ENCODE measurements at places on chromosomes 6 and 20.
A peak's percentile ranks its signal among the peaks of the same experiment; 100 is the strongest.

DNA sequence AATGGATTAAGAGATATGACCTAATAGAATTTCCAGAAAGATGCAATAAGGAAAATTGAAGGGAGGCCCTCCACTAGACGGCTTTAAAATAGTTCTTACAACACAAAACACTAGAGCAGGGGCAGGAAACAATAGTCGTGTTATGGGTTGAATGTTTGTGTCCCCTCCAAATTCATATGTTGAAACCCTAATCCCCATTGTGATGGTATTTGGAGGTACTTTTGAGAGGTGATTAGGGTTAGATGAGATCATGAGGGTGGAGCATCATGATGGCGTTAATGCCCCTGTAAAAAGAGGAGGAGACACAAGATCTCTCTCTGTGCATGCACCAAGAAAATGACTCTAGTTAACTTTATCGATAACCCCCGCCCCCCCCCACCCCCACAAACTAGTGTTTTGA lies 104.0 kb upstream of the HMGN3 start:
- DNase-seq = no peak

DNA sequence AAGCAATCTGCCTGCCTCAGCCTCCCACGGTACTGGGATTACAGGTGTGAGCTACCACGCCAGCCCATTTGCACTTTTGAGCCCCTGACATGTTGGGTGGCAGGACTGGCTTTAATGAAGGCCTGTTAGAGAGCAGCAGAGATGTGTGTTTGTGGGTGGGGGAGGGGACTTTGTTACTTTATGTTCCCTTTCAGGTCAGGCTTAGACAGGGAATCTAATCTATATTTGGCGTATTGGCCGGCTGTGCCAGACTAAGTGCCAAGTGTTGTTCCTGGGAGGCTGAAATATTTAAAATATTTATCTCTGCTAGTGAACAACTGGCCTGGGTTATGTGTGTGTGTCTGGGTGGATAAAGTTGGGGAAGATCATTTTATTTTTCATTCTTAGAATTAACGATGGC lies 6.1 kb downstream of the GMPR start:
- no peak for DNase-seq

DNA sequence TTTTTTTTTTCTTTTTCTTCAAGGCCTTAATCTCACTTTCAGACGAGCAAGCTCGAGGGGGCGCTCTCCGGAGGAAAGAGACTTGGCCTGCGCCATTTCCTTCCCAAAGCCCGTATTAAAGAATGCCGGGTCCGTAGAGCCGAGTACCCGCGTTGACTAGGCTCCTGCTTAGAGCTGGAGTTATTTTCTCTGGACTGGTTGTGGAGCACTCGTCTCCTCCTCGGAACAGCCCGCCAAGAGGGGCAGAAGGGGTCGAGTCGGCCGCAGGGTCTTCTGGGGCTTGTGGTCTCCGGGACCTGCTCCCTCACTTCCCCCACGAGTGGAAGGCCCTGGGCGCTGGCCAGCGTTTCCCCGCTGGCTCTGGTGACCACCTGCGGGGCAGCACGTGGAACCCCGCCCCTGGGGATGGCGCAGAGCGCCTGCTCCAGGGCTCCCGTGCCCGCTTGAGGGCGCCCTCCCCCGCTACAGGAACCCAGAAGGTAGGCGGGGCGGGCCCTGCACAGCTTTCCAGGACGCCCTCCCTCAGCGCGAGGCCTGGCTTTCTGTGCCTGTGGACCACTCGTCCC lies 2.7 kb upstream of the MEI4 start:
- peak; percentile 18 for DNase-seq

- no peak for DNase-seq
Observed at GRCh38 chr6:51678905-51679620, 408.4 kb downstream of the PKHD1 start.

DNA sequence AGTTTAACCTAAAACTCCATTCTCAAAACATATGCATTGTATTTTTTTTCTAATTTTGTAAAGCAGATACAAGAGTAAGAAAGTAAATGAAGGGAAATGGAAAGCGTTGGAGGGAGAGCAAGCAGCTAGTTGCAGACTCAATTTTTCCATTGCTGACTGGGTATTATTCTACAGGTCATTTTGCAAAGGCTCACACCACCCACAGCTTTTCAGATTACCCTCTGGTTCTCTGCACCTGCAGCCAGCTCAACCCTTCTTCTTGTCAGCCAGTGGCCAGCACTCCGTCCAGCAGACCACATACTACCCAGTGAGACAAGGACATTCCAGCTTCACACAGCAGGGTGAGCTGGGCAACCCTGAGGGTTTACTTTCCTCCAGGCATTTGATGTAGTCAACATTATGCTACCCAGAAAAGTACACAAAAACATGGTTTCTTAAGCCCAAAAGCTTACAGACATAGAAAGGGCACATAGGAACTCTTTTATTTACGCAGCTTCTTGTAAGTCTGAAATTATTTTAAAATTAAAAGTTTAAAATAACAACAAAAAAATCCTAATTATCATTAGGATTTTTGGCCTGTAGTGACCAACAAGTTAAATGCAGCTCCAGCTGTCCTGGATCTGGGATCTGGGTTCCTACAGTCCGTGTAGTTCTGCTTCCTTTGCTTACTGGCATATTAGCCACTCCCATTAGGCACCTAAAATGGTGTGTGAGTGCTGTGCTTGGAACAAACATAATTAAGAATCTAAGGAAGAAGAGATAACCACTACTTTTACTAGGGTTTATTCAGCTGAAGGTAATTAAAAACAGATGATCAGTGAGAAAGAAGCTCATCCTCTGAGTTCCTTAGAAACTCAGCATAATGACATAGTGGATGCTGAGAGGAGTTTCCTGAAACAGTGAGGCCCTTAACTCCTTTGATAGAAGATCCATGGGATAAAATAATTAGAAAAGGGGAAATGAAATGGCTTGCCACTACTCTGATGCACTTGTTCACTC lies 185.3 kb downstream of the PKHD1 start:
- DNase-seq = no peak

- peak; percentile 5 for DNase-seq
Observed at GRCh38 chr6:17454316-17455005, 61.1 kb downstream of the CAP2 start.

GRCh38 chr20:56716806-56717205 lies 87.7 kb downstream of the TFAP2C start:
- no peak for DNase-seq

DNA sequence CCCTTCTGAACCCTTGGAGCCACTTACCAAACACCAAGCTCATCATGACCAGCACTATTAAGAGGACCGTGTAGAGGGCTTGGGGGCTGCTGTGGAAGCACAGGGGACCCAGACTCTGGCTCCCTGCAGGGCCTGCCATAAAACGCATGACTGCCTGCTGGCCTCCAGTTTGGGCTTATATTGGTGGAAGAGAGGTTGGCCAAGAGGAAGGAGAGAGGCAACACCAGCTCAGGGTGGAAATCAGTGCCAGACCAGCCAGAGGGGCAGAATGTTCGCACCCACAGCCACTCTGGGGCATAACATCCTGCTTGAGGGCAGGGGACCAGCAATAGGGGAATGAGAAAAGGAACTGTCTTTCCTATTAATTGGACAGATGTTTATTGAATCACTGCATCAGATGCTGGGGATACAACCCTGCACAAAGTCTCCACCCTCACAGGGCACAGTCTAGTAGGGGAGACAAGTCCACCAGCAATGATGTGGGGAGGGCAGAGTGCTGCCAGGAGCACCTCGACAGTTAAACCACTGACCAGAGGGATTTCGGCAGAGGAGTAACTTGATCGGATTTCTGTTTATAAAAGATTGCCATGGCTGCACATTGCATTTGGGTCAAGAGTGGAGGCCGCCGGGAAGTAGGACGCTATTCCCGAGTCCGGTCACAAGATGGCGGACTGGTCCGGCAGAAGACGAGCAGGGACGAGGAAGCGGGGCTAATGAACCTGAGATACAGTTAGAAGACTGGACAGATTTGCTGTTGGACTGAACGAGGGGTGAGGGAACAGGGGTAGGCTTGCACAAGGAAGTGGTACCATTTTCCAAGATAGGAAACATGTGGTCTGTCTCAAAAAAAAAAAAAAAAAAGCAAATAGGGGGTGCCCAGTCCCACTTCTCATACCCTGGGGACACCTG lies at the start of gene LY6G5C:
Gene LY6G5C (minus strand): TSS at position 842 of the 909 bp plus-strand sequence. CDS start 694 bp downstream, at position 148.
- DNase-seq = peak; percentile 94

- no peak for DNase-seq
Observed at GRCh38 chr6:108156938-108157233, 8.9 kb upstream of the NR2E1 start.

GRCh38 chr6:136643850-136644596 lies 93.8 kb upstream of the MAP7 start:
- DNase-seq = peak; percentile 94

GRCh38 chr6:80605165-80605989 lies 498.9 kb downstream of the BCKDHB start:
- peak; percentile 56 for DNase-seq

GRCh38 chr20:24755411-24755922 lies 193.6 kb upstream of the CST7 start:
- DNase-seq = no peak

GRCh38 chr6:106300944-106301343 lies 24.6 kb downstream of the ATG5 start:
- DNase-seq = peak; percentile 44

GRCh38 chr20:64210656-64211369 lies 44.7 kb upstream of the PCMTD2 start:
- DNase-seq = peak; percentile 11

DNA sequence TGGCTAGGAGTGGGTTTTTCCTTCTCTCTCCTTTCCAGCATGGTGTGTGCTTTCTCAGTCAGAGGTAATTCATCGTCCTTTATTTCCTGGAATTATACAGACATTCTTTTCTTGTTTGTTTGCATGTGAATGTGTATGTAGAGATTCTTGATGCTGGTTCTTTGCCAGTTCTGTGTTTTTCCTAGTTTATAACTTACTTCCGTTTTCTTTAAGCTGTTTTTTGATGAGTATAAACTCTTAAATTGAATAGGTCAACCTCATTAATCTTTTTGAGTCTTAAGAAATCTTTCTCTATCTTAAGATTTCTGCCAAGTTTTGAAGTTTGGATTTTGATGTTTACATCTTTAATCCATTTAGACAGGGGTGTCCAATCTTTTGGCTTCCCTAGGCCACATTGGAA lies 38.7 kb downstream of the IGF2R start:
- no peak for DNase-seq

DNA sequence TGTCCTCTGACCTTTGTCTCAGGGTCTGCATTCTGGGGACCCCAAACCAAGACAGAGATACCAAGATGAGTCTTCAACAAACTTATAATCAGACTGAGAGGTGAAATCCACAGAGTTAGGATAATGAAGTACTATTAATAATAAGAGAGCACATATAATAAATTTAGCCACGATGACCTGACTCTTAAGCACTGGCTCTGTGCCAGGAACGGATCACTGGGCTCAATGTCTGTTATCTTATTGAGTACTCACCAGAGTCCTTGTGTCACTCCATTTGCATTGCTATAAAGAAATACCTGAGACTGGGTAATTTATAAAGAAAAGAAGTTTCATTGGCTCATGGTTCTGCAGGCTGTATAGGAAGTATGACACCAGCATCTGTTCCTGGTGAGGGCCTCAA lies 18.9 kb upstream of the ITPR3 start:
- no peak for DNase-seq

GRCh38 chr6:159134701-159135364 lies 34.4 kb upstream of the FNDC1 start:
- peak; percentile 69 for DNase-seq

DNA sequence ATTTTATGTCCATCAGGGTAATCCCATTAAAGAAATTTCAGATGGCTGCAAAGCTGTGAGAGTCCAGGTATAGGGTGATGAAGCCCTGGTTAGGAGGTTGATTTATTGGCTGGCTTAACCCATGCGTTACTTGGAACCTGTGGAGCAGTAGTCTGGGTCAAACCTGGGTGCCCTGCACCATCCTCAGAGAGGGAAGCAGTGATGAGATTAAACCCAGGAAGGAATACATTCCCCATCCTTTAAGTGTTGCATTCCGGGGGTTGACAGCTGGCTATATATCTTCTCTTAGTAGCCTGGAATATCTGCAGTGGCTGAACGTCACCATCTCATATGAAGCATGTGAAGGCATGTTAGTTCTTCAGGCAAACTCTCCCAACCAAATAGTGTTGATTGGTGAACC lies 44.9 kb upstream of the JAG1 start:
- DNase-seq = no peak

GRCh38 chr6:43242908-43243663 lies at the start of gene TTBK1:
TSS of gene TTBK1 (plus strand) at chr6:43243481. CDS start at chr6:43246661, 3,180 bp downstream.
- no peak for DNase-seq

DNA sequence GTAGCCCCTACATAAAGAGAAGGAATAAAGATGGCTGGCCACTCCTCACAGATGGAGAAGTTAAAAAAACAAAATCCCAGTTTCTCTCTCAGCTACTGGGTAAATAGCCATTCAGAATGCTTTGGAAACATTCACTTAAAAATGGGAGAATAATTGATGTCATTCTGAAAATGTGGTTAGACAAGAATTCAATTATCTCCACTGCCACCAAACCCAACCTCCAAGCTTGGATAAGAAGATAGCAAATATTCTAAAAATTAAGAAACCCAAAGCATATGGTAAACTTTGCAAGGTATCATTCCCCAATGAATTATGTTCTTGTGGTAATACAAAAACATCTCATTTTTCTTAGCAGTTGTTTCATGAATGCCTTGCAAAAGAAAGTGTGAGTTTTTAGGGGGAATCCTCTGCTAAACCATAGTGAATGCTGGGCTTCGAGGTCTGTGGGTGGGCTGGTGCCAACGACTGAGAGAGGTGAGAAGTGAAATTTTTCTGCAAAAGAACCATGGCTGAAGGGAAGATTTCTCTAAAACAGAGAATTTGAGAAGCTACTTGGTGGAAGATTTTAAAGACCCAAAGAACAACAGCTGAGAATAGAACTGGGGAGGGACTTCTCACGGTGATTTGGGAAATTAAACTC lies 497.9 kb upstream of the JARID2 start:
- DNase-seq = no peak

DNA sequence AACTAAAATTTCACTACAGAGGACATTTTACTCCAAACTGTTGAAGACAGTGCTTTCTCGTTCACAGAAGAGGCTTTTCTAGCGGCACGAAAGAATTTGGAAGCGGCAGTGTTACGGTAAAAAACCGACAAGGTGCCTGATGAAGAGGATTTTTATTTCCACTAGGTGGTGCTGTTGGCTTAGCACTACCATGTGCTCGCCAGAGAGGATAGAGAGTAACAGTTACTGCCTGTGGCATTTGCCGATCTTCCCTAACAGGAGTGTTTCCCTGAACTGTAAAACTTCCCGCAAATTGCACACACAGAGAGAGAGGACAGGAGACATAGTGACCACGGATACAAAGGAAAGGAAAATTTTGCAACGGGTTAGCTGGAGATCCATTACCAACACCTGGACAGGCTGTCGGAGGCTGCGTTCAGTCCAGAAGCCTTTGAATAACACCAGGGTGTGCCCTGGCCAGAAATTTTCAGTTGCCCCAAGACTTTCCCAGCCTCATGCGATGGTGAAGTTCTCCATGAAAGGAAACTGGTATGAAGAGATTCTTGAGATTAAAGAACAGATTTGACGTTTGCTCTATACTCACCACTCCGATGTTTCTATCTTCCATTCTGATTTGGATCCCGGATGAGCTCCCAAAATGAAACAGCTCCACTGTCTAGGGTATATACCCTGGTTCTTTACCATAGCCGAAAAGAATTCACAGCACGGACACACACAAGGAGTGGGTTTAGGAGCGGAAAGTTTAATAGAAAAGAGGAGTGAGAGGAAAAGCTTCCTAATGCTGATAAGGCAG lies 48.1 kb downstream of the HLA-DPB1 start:
- DNase-seq = peak; percentile 42

Measured in cardiac muscle cell (in vitro differentiated cells and primary cell).